Astrocyte (in vitro differentiated cells and primary cell): ENCODE measurements at places on chromosomes 2 and 18.
A peak's percentile ranks its signal among the peaks of the same experiment; 100 is the strongest.

DNA sequence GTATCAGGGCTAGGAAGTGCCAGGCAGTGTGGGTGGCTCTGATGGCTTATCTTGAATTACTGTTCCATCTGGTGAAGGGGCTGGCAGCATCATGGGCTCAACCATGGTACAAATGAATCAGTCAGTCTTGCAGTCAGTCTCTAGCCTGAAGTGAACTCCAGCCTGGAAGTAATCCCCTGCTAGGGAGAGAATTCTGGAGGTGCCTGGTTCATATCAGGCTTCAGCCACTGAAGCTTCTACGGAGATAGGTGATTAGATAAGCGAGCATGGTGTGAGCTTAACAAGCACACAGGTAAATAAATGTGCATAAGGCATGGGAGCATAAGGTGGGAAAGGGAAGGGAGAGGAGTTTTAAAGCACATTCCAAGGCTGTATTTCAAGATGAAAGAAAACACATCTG lies 541.7 kb downstream of the MBD2 start:
- H3K27ac ChIP-seq: no peak overlapping the region
- H3K4me3 ChIP-seq: no peak overlapping the region
- H3K36me3 ChIP-seq: no peaks in the 10 kb centered on the region

DNA sequence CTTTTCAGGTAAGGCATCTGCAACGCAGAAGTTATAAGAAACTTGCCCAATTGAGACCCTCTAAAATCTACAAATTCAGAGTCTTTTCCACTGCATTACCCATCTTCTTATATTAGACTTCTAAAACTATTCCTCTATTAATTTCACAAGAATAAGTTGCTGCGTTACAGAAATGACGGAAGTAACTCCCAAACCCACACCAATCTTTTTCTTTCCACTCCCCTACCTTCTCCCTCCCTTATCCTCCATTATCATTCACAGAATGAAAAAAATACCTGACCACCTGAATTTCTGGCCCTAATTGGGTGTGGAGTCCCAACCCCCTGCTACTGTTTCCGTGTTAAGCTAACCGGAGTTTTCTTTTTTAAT lies 689 bp downstream of the RPRD1A start:
- peaks cover 10% of the 10 kb centered on the region for H3K4me1 ChIP-seq
- H3K27ac ChIP-seq: peak overlapping the region; percentile 95
- peaks cover 3% of the 10 kb centered on the region for H3K36me3 ChIP-seq
- no peak for DNase-seq
- H3K27me3 ChIP-seq: no peaks in the 10 kb centered on the region
- H3K4me3 ChIP-seq: peak overlapping the region; percentile 94

DNA sequence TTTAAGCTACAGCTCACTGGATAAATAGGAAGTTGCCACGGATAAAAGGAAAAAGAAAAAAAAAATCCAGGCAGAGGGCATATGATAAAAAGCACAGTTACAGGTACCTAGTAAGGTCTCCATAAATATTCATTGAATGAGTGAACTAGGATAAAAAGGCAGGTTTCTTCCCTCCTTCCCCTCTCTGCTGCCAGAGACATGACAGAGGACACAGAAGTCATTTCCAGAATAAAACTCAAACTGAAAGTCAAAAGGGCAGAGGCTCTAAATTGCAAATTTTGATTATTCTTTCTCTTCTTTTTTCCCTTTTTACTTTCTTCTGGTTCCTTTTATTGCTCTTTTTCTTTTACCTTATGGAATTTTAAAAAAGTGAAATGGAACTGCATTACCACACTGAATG lies 7.7 kb downstream of the CD302 start:
- no peak for DNase-seq
- H3K27ac ChIP-seq: no peak overlapping the region
- H3K4me3 ChIP-seq: no peak overlapping the region
- peaks cover under 1% of the 10 kb centered on the region for H3K4me1 ChIP-seq
- H3K27me3 ChIP-seq: no peaks in the 10 kb centered on the region

GRCh38 chr18:78268226-78268988 lies 711.2 kb upstream of the SALL3 start:
- no peak for DNase-seq
- H3K27ac ChIP-seq: no peak overlapping the region
- no peaks in the 10 kb centered on the region for H3K4me1 ChIP-seq
- no peaks in the 10 kb centered on the region for H3K36me3 ChIP-seq
- H3K4me3 ChIP-seq: no peak overlapping the region

DNA sequence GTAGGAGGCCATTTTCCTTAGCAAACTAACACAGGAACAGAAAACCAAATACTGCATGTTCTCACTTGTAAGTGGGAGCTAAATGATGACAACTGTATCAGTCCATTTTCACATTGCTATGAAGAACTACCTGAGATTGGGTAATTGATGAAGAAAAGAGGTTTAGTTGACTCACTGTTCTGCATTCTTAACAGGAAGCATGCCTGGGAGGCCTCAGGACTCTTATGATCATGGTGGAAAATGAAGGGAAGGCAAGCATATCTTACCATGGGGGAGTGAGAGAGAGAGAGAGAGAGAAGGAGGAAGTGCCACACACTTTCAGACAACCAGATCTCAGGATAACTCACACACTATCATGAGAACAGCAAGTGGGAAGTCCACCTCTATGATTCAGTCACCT lies 105.3 kb downstream of the PARD3B start:
- H3K27me3 ChIP-seq: no peaks in the 10 kb centered on the region
- no peaks in the 10 kb centered on the region for H3K36me3 ChIP-seq

DNA sequence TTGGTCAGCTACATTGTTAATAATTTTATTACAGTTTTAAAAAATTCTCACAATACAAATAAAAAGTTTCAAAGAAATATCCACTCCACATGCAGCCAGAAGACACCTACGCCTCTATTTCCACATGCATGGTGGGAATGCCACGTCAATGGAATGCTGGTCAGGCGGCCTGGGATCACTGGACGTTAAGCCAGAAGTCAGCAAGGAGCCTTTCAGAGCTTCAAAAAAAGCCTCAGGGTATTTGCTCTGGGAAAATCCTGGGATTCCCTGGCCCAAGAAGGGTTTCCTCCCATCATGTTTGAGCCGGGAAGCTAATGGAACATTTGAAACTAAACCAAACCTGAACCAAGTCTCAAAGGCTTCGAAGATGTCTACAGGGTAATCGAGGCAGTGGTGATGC lies 241.9 kb upstream of the PXDN start:
- H3K27ac ChIP-seq: no peak overlapping the region
- no peaks in the 10 kb centered on the region for H3K27me3 ChIP-seq
- no peak for DNase-seq
- H3K4me1 ChIP-seq: peaks cover 7% of the 10 kb centered on the region
- no peaks in the 10 kb centered on the region for H3K36me3 ChIP-seq

GRCh38 chr18:55402731-55403405 lies 185.1 kb downstream of the TCF4 start:
- H3K4me1 ChIP-seq: peaks cover 57% of the 10 kb centered on the region
- peak; percentile 37 for DNase-seq
- peak overlapping the region; percentile 89 for H3K27ac ChIP-seq
- H3K27me3 ChIP-seq: no peaks in the 10 kb centered on the region
- H3K4me3 ChIP-seq: peak overlapping the region; percentile 45

- H3K27ac ChIP-seq: no peak overlapping the region
- H3K36me3 ChIP-seq: no peaks in the 10 kb centered on the region
- no peaks in the 10 kb centered on the region for H3K27me3 ChIP-seq
- H3K4me1 ChIP-seq: peaks cover 7% of the 10 kb centered on the region
- DNase-seq: no peak
These were observed 155.6 kb upstream of the DNMT3A start for GRCh38 chr2:25497229-25497917.

DNA sequence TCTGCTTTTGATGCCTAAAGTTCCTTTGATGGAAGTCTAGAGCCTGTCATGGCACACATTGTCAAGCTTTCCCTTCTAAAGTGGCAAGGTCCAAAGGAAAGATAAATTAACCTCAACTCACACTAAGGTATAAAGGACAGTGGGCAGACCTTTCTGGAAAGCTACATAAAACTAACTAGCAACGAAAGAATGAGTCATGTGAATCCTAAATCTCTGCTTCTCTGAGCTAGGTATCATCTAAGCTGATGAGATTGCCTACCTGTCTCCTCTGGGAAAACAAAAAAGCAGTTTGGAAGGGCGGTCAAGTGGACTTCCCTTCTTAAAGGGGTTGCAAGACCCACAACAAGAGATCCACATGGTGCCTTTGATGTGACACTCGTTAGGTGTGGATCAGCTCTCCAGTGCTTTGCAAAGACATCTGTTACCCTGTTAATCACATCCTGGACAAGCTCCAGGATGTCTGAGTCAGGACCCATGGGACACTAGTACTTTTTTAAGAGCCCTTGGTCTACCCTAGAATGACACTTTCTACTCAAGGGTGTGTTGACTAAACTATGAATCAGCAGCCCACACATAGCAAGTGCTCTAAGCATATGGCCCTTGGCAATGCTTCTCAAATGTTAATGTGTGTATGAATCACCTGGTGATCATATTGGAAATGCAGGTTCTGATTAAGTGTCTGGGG lies 173.5 kb downstream of the ALK start:
- DNase-seq: peak; percentile 99
- no peaks in the 10 kb centered on the region for H3K36me3 ChIP-seq
- no peaks in the 10 kb centered on the region for H3K27me3 ChIP-seq
- no peak overlapping the region for H3K4me3 ChIP-seq

GRCh38 chr2:179447839-179448447 lies 183.3 kb upstream of the SESTD1 start:
- H3K4me1 ChIP-seq: no peaks in the 10 kb centered on the region
- H3K4me3 ChIP-seq: no peak overlapping the region
- DNase-seq: no peak
- H3K27me3 ChIP-seq: no peaks in the 10 kb centered on the region
